ENCODE measurements at places on chromosomes 1 and 21. TPM values are rescaled to one million over a fixed set of nuclear protein-coding genes. Genes with fewer than 3 reads are reported as not detected.

KIF17 gene
- total RNA-seq, result 0.39 TPM

OR10J1 gene
- total RNA-seq, result not detected

IL19 gene
- total RNA-seq, result not detected

TMED5 gene
- total RNA-seq, result 57.0 TPM

FAM151A gene
- total RNA-seq, result not detected

SDF4 gene
- 213 TPM for total RNA-seq

GNG4 gene
- 0.78 TPM for total RNA-seq

TMEM125 gene
- total RNA-seq, result not detected

GREM2 gene
- total RNA-seq, result not detected
